T-cell (primary cell): ENCODE measurements at places on chromosomes 4 and X.

DNA sequence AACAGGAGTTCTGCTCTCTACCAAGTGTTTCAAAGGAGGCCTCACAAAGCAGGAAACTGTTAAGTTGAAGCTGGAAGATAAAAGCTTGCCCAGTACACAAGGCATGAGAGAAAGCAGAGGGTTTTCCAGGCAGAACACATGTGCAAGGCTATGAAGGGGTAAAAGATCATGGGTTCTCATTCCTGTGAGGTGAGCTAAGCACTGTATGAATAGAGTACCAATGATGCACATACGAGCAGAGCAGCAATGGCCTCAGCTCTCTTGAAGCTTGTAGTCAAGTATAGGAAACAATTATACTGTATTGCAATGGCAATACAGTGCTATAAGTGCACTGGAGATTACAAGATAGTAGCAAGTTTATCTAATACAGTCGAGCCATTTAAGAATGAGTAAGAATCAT, 18.0 kb downstream of the TTC29 start:
- H3K36me3 ChIP-seq, result no peaks in the 10 kb centered on the region
- H3K27me3 ChIP-seq, result no peaks in the 10 kb centered on the region
- H3K4me1 ChIP-seq, result peaks cover 3% of the 10 kb centered on the region
- DNase-seq, result no peak

DNA sequence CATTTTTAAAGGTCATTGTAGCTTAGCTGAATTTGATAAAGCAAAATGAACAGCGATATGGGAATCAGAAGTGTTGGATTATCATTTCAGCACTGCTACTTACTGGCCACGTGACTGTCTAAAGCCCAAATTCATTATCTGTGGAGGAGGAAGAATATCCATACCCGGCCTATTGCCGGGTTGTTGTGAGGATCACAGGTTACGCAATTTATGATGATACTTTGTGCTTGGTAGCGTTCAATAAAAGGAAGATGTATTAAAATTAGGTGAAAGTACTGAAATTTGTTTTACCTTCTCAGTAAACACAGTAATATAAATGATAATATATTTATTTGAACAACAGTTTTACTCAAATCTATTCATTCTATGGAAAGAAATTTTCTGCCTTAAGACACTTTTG, 1540.2 kb downstream of the ADGRL3 start:
- no peak overlapping the region for H3K27ac ChIP-seq
- H3K27me3 ChIP-seq, result no peaks in the 10 kb centered on the region
- DNase-seq, result no peak
- H3K4me1 ChIP-seq, result no peaks in the 10 kb centered on the region

DNA sequence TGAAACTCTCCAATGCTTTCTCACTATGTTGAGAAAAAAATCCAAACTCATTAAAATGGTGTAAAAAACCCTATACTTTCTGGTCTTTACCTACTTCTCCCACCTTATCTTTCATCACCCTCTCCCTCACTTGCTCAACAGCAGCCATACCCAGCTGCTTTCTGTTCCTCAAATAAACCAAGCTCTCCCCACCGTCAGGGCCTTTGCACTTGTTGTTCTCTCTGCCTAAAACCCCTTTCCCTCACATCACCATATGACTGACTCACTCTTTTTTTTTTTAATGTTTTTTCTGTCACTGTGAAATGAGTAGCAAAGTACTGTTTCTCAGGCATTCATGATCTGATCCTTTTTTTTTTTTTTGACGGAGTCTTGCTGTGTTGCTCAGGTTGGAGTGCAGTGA, 122.3 kb upstream of the TMEM164 start:
- no peak overlapping the region for H3K4me3 ChIP-seq
- H3K36me3 ChIP-seq, result no peaks in the 10 kb centered on the region
- no peak for DNase-seq
- H3K27me3 ChIP-seq, result no peaks in the 10 kb centered on the region
- H3K4me1 ChIP-seq, result no peaks in the 10 kb centered on the region

DNA sequence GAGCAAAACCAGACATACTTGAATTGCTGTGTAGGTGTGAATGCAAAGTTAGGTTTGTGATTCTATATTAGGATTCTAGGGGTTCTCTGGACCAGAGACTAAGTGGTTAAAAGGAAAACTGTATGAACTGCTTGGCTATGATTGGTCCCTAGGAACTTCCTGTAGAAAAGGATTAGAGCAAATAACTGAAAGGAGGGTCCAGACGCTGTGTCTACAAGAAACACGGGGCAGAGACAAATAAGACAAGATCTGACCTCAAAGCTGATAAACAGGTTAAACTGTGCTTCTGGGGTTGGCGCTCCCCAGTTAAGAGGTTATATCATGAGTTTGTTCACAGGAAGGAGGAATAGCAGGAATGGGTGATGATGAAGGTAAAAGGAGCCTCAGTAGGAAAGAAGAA, 183.6 kb downstream of the MGST2 start:
- H3K27ac ChIP-seq, result no peak overlapping the region
- no peaks in the 10 kb centered on the region for H3K4me1 ChIP-seq
- H3K4me3 ChIP-seq, result no peak overlapping the region
- no peaks in the 10 kb centered on the region for H3K36me3 ChIP-seq
- H3K27me3 ChIP-seq, result no peaks in the 10 kb centered on the region
- DNase-seq, result no peak

- H3K4me3 ChIP-seq, result no peak overlapping the region
- no peak overlapping the region for H3K27ac ChIP-seq
- H3K4me1 ChIP-seq, result no peaks in the 10 kb centered on the region
- DNase-seq, result no peak
- no peaks in the 10 kb centered on the region for H3K36me3 ChIP-seq
These were observed 190.3 kb upstream of the SPOCK3 start for GRCh38 chr4:167424341-167425256.

DNA sequence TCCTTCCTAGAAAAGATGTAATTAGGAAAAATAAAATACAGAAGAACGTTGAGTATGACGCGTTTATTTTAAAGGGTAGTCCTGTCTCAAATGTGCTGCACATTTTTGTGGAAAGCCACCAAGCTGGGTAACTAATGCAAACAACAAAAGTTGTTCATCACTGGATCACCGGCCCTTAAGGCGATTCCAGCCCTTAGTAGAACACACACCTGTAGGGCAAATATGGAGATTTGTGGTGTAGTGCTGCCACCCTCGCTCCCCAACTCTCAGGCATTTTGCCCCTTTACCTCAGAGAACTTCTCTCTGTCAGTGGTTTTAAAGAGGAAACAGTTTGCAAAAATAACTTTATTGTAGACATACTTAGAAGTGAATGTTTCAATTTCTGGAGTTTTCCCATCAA, 1.9 kb downstream of the TBL1X start:
- H3K4me3 ChIP-seq, result peak overlapping the region; percentile 68
- H3K36me3 ChIP-seq, result no peaks in the 10 kb centered on the region
- no peak for DNase-seq
- H3K27ac ChIP-seq, result no peak overlapping the region

GRCh38 chr4:155339588-155339987, 37.2 kb downstream of the MAP9 start:
- H3K4me1 ChIP-seq, result no peaks in the 10 kb centered on the region
- no peak for DNase-seq
- peaks cover 3% of the 10 kb centered on the region for H3K27me3 ChIP-seq

DNA sequence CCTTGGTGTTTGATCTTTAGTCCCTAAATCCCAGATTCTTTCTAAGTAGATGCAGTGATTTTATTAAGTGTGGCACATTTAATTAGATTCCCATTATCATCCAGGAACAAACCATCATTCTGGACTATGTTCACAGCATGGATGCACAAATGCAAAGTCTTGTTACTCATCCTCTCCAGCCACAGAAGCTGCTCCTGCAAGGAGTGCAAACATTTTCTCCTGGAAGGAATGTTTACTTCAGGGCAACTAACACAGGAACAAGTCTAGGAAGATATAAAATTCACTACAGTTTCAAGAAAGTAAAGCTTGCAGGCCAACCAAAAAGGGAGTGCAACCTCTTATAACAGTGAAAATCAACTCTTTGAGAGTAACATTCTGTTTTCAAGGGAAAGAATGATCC, 106.0 kb downstream of the IQCM start:
- no peak overlapping the region for H3K27ac ChIP-seq
- no peak for DNase-seq
- H3K36me3 ChIP-seq, result no peaks in the 10 kb centered on the region
- H3K27me3 ChIP-seq, result no peaks in the 10 kb centered on the region

- H3K36me3 ChIP-seq, result no peaks in the 10 kb centered on the region
- no peak overlapping the region for H3K27ac ChIP-seq
- DNase-seq, result no peak
- peaks cover 6% of the 10 kb centered on the region for H3K27me3 ChIP-seq
These were observed 103.9 kb downstream of the MAML3 start for GRCh38 chr4:140049849-140050637.

- no peaks in the 10 kb centered on the region for H3K27me3 ChIP-seq
- no peak overlapping the region for H3K4me3 ChIP-seq
- DNase-seq, result no peak
- no peak overlapping the region for H3K27ac ChIP-seq
- no peaks in the 10 kb centered on the region for H3K36me3 ChIP-seq
- H3K4me1 ChIP-seq, result peaks cover 11% of the 10 kb centered on the region
These were observed 3.2 kb upstream of the AREG start for GRCh38 chr4:74441744-74442143.

DNA sequence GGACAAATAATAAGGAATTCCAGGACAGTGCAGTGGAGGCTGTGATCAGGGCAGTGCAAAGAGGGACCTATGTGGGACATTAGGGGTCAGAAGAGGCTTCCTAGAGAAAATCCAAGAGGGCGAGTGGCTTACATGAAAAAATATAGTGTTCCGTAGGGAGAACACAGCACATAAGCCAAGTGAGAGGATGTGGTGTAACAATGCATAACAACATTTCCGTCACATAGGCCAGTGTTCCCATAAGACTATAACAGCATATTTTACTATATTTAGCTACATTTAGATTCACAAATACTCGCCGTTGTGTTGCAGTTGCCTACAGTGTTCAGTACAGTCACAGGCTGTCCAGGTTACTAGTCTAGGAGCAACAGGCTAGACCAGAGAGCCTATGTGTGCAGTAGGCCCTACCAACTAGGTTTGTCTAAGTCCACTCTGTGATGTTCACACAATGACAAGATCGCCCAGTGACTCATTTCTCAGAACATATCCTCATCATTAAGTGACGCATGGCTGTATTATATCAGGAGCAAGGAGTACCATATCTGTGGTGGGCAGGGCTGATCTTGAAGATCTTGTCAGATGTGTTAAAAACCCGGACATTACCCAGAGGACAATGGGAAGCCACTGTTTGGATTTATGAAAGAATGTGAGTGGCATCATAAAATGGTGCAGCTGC, 74.0 kb upstream of the TBL1X start:
- no peaks in the 10 kb centered on the region for H3K27me3 ChIP-seq
- no peak for DNase-seq
- no peak overlapping the region for H3K4me3 ChIP-seq
- H3K36me3 ChIP-seq, result no peaks in the 10 kb centered on the region
- H3K4me1 ChIP-seq, result no peaks in the 10 kb centered on the region
- H3K27ac ChIP-seq, result no peak overlapping the region

DNA sequence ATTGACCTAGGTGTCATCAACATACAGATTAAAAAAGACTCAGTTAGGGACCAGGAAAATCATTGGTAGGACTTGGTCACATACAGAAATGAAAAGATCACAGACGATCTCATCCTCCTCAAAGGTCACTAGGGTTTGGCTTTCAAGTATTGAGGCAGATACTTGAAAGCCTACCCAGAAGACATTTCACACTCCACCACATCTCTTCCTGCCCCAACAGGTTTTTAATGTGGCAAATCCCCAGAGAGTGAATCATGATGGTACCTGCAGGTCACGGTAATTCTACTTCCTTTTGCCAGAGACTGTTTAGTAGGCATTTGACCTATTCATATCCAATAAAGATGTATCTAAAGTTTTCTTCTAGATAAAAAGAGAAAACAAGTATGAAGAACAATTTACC, 44.1 kb downstream of the INPP4B start:
- H3K4me1 ChIP-seq, result no peaks in the 10 kb centered on the region
- H3K27ac ChIP-seq, result no peak overlapping the region
- H3K36me3 ChIP-seq, result no peaks in the 10 kb centered on the region
- no peaks in the 10 kb centered on the region for H3K27me3 ChIP-seq

DNA sequence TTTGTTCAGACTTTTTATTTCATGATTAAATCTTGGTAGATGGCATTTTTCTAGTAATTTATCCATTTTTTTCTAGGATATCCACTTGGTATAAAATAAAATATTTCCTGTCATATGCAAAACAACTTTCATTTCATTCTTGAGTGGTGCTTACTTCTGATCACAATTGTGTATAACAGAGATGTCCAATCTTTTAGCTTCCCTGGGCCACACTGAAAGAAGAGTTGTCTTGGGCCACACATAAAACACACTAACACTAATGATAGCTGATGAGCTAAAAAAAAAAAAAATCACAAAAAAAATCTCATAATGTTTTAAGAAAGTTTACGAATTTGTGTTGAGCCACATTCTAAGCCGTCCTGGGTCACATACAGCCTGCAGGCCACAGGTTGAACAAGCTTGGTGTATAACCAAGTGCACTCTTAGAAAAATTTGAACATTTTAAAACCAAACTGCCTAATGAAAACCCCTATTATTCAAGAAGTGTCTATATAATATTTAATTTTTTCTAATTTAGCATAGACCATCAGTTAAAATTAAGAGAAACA, 41.3 kb upstream of the SPP1 start:
- no peak for DNase-seq
- H3K4me3 ChIP-seq, result no peak overlapping the region
- no peak overlapping the region for H3K27ac ChIP-seq
- H3K4me1 ChIP-seq, result no peaks in the 10 kb centered on the region
- no peaks in the 10 kb centered on the region for H3K36me3 ChIP-seq

- no peak overlapping the region for H3K4me3 ChIP-seq
- DNase-seq, result no peak
- no peak overlapping the region for H3K27ac ChIP-seq
- no peaks in the 10 kb centered on the region for H3K36me3 ChIP-seq
These were observed 35.0 kb downstream of the DCX start for GRCh38 chrX:111376897-111377578.

DNA sequence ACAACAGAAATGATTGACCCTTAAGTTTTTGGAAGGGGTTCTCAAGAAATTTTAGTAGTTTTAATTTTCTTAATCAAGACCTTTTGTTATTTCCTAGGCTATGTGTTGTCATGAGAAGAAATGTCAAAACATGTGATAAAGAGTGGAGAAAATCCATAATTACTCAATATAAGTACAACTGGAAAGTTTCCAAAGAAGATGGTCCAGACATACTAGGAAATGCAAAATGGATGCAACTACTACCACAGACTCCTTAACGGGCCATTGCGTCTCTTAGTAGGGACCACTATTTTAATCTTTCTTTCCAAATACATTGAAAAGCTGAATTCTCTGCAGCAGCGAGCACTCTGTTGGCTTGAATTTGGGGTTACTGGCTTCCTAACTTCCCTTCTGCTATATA, 148.8 kb downstream of the NWD2 start:
- no peak overlapping the region for H3K27ac ChIP-seq
- H3K4me1 ChIP-seq, result no peaks in the 10 kb centered on the region
- peaks cover 14% of the 10 kb centered on the region for H3K27me3 ChIP-seq
- DNase-seq, result no peak
- no peaks in the 10 kb centered on the region for H3K36me3 ChIP-seq

GRCh38 chr4:104941661-104942062, 205.0 kb upstream of the TET2 start:
- H3K4me1 ChIP-seq, result peaks cover 2% of the 10 kb centered on the region
- no peak for DNase-seq
- H3K27ac ChIP-seq, result no peak overlapping the region
- H3K27me3 ChIP-seq, result no peaks in the 10 kb centered on the region
